ENCODE measurements at places on chromosomes 3 and 15.

DNA sequence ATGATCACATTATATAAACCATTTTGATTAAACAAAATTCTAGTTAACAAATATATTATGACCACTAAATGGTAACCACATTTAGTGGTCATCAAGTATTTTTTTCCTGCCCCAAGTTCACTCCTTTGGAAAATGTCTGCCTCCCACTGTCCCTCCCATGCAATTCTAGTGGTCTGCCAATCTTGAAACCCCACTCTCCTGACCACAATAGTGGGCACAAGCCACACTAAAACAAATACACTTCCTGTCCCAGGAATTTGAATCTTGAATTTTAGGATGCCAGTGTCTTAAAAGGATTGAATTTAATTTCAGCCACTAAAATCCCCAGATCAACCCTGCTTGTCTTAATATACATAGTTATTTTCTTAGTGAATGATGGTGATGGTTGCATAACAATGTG lies 14.0 kb upstream of the GPR156 start:
- DNase-seq, result no peak

GRCh38 chr3:141103503-141103902 lies 52.4 kb downstream of the SPSB4 start:
- no peak for DNase-seq

- DNase-seq, result peak; percentile 84
These were observed 44.4 kb downstream of the PDZRN3 start for GRCh38 chr3:73580343-73580742.

GRCh38 chr3:15356176-15356575 lies 23.8 kb upstream of the SH3BP5 start:
- no peak for DNase-seq

DNA sequence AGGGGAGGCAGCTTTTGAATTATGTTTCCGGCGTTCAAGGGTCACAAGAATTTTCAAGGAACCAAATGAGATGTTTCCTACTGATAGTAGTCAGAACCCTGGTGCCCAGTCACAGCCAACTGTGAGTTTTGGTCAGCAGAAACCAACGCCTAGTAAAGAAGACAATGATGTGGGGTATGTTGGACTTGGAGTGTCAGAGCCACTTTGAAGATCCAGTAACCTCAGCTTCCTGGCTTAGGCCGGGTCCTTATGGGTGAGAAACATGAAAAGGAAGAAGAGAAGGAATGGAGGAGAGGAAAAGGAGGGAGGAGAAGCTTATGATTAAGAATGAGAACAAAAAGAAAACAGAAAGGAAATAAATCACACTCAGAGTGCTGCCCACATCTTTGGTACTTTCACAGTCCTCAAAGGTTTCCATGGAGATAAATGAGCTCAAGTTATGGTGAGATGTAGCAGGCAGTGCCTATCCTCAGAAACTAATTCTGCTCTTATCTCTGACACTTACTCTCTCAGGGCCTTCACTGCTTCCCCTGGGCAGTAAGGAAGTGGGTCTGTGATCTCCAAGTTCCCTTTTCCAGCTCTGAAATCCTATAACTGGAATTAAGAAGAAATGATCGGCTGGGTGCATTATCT lies 2.0 kb upstream of the MCF2L2 start:
- no peak for DNase-seq

DNA sequence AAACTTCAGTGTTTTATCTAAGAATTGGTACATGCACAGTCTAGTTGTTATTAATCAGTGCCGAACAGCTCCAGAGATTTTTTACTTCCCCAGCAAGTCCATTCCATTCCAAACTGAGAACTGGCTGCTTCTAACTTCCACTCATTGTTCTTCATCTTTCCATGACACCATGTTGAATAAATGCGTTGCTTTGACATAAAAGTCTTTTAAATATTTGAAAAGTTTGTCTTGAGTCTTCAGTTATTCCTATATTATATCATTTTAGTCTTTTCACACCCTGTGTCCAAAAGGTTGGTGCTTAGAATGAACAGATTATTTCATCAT lies 65.4 kb downstream of the CMSS1 start:
- no peak for DNase-seq

GRCh38 chr3:13021141-13022114 lies 51.8 kb downstream of the IQSEC1 start:
- DNase-seq, result no peak

- peak; percentile 95 for DNase-seq
These were observed 140.5 kb upstream of the TBL1XR1 start for GRCh38 chr3:177337541-177338331.

GRCh38 chr15:69096196-69096595 lies 64.2 kb upstream of the GLCE start:
- DNase-seq, result peak; percentile 15

GRCh38 chr3:4211610-4212009 lies 91.6 kb upstream of the SETMAR start:
- DNase-seq, result no peak

DNA sequence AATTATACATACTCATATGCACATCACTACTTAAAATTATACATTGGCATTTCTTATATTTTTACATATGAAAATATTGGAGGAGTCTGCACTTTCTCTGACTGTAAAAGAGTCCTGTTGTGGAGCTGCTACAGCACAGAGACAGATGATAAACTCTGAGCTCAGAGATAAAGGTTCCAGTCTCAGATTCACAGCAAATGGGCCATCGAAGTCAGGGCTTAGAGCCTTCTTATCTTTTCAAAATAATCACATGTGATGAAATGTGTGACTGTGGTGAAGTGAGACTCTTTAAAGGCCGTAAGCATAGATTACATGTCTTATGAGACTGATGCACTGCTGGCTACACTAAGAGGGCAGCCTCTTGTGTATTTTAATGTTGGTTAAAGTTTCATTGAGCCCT lies 187.5 kb upstream of the SYNPR start:
- DNase-seq, result no peak

Data from cardiac fibroblast (primary cell).